Pulmonary artery endothelial cell (primary cell): ENCODE measurements at places on chromosomes 4 and X.

GRCh38 chr4:52822972-52823701 lies 39.0 kb upstream of the RASL11B start:
- DNase-seq = no peak

DNA sequence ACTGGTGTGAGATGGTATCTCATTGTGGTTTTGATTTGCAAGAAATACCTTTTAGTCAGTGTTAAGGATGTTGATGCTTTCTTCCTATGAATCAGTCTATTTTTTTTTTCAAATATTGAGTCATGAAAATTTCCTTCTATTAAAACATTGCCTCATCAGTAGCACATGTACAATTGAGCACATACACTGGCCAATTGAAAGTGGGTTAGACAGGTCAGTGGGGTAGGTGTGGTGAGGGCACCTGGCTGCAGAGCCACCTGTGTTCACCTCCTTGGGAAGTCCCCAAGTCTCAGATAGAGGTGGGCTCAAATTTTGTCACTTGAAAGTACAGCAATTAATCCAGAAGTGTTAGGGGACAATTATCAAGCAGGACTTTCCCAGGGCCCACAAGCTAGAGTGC lies 243.7 kb downstream of the SPRY1 start:
- DNase-seq = no peak

GRCh38 chrX:106467422-106467821 lies 144.4 kb upstream of the RADX start:
- DNase-seq = no peak

DNA sequence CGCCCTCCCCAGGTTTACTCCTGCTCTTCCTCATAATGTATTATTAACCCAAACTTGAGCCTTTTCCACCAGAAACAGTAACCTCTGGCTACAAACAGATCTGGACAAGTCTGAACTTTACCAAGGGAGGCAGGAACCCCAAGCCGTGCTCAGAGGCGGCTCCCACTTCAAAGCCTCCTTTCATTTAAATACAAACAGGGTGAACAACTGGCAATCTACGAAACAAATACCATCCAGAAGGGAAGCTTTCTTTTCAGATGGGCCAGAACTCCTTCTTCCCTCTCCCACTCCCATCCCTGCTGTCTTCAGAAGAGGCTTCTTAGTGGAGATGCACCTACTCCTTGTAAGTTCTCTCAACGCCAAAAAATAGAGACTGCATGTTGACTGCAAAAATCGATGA lies 2.1 kb upstream of the GPC4 start:
- DNase-seq = no peak

DNA sequence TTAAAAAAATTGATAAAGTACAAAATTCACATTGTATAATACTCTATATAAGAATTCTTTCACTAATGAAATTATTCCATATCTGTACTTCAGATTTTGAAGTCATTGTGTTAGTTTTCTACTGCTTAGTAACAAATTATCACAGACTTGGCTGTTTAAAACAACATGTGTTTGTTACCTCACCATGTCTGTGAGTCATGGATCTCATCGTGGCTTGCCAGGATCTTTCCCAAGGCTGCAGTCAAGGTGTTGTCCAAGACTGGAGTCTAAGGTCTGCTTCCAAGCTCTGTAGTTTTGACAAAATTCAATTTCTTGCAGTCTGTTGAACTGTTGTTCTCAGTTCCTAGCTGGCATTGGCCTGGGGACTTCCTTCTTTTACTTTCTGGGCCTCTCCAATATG lies 1286.9 kb downstream of the ADGRL3 start:
- DNase-seq = no peak

DNA sequence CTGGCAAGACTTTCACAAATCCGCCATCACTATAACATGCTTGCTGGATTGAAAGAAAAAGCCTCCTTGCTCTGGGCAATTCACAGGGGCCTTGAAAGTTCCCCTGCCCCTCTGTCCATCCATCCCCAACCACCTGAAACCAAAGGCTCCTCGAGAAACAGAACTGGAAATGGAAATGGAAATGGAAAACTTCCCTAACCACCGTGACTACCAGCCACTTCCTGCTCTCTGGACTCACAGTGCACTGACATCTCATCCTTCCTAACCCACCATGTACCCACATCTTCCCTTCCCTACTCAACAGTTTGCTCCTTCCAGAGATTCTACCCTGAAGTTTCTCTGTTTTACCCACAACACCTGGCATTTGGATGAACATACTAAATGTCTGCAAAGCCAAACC lies 603.6 kb upstream of the DIPK2B start:
- DNase-seq = no peak

- no peak for DNase-seq
These were observed 1.6 kb downstream of the SCARB2 start for GRCh38 chr4:76211769-76212708.

DNA sequence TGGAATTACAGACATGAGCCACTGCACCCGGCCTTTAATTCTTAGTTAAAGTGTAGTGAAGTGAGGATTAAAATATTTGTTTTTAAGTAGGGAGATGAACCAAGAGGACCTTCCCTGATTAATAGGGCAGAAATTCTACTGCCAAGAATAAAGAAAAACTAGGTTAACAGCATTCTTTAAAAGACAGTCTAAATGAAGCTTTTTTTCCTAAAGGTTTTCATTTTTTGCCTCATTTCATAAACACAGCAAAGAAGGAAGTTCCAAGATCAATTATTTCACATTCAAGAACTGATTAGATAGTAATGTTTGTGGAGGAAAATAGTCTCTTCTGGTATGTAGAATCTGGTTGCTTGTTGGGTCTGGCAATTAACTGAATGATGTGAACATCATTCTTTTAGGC lies 112.1 kb upstream of the ARSJ start:
- DNase-seq = no peak
